ENCODE measurements at places on chromosomes 4 and X. TPM values are rescaled to one million over a fixed set of nuclear protein-coding genes. Genes with fewer than 3 reads are reported as not detected.

GRCh38 chrX:128396601-128397000 lies 344.4 kb upstream of the ACTRT1 start:
- H3K4me1 ChIP-seq = no peaks in the 10 kb centered on the region
- no peaks in the 10 kb centered on the region for H3K36me3 ChIP-seq
- no peaks in the 10 kb centered on the region for H3K27me3 ChIP-seq
- H3K4me3 ChIP-seq = no peak overlapping the region

DNA sequence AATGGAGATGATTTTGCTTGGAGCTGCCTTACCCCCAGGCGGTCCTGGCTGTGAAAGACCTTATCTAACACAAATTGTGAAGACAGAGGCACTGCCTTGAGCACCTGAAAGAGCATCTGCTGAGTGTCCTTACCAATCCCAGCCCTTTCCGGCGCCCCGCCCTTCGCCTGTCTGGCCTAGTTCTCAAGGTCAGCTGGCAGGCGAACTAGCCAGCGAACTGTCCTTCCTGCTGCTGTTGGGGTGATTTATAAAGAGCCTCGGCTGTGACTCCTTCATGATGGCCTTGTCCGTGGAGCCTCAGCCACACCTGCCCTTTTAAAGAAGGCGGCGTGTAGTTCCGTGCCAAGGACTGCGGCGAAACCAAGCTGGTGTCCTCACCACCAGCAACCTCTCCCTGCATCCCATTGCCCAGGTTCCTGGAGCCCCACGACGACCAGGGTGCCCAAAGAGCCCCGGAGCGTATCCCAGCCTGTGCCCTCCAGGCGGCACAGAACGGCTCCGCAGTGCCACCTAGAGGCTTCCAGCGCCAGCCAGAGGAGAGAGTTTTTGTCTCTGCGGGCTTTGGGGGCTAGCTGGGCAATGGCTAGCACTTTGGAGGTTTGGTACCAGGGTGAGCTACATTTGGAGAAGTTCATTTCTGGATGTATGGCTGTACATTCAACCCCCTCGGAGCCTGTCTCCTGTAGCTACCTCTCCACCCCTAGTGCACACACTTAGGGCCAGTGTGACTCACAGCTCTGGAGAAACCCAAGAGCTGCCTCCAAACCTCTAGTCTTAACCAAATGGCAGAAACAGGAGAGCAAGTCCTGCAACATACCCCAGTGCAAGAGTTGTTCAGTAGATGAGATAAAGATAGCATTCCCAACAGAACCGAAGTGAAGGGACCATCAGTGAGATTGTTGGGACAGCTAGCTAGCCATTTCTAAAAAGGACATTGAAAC lies 36.8 kb upstream of the VMA21 start:
- H3K4me1 ChIP-seq = peaks cover 5% of the 10 kb centered on the region
- no peak overlapping the region for H3K4me3 ChIP-seq
- no peaks in the 10 kb centered on the region for H3K36me3 ChIP-seq
- H3K27ac ChIP-seq = no peak overlapping the region
- DNase-seq = peak; percentile 29

DNA sequence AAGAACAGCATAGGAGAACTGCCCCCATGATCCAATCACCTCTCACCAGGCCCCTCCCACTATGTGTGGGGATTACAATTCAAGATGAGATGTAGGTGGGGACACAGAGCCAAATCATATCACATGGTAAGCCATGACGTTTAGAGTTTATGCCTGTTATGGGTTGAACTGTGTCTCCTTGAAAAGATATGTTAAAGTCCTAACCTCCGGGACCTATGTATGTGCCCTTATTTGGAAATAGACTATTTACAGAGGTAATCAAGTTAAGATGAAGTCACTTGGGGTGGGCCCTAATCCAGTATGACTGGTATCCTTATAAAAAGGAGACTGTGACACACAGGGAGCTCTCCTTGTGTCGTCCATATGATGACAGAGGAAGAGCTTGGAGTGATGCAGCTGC lies 25.2 kb upstream of the SLC2A9 start:
- H3K36me3 ChIP-seq = no peaks in the 10 kb centered on the region
- H3K4me1 ChIP-seq = no peaks in the 10 kb centered on the region
- H3K27ac ChIP-seq = no peak overlapping the region
- no peak for DNase-seq
- H3K4me3 ChIP-seq = no peak overlapping the region

GRCh38 chr4:165398570-165398969 lies 19.8 kb downstream of the CPE start:
- H3K36me3 ChIP-seq = no peaks in the 10 kb centered on the region
- H3K4me3 ChIP-seq = no peak overlapping the region
- H3K4me1 ChIP-seq = no peaks in the 10 kb centered on the region

GRCh38 chr4:252065-252601 lies 53.1 kb downstream of the ZNF732 start:
- no peaks in the 10 kb centered on the region for H3K4me1 ChIP-seq
- DNase-seq = no peak
- no peaks in the 10 kb centered on the region for H3K36me3 ChIP-seq
- no peak overlapping the region for H3K27ac ChIP-seq
- no peak overlapping the region for H3K4me3 ChIP-seq

- H3K27ac ChIP-seq = no peak overlapping the region
- no peaks in the 10 kb centered on the region for H3K36me3 ChIP-seq
- H3K4me3 ChIP-seq = no peak overlapping the region
- H3K27me3 ChIP-seq = no peaks in the 10 kb centered on the region
- H3K4me1 ChIP-seq = no peaks in the 10 kb centered on the region
Measured at GRCh38 chr4:108492816-108493595, 127.4 kb upstream of the RPL34 start.

DNA sequence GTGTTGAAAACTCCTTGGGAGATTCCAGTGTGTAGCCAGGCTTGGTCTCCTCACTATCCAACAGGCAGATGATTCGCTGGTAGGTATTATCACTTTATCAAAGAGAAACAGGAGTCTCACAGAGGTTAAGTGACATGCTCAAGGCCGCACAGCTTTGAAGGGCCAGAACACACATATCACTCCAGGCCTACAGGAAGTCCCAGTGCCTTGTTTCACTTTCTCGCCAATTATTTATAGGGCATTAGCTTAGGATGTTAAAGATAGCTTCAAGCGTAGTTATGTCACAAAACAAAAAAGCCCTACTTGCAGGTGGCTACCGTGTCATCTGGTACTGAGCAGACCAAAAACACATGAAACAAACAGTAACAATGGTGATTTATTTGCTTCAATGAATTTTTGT lies 13.2 kb downstream of the ATP8A1 start:
- H3K4me3 ChIP-seq = no peak overlapping the region
- no peak for DNase-seq
- no peaks in the 10 kb centered on the region for H3K36me3 ChIP-seq
- H3K4me1 ChIP-seq = no peaks in the 10 kb centered on the region

DNA sequence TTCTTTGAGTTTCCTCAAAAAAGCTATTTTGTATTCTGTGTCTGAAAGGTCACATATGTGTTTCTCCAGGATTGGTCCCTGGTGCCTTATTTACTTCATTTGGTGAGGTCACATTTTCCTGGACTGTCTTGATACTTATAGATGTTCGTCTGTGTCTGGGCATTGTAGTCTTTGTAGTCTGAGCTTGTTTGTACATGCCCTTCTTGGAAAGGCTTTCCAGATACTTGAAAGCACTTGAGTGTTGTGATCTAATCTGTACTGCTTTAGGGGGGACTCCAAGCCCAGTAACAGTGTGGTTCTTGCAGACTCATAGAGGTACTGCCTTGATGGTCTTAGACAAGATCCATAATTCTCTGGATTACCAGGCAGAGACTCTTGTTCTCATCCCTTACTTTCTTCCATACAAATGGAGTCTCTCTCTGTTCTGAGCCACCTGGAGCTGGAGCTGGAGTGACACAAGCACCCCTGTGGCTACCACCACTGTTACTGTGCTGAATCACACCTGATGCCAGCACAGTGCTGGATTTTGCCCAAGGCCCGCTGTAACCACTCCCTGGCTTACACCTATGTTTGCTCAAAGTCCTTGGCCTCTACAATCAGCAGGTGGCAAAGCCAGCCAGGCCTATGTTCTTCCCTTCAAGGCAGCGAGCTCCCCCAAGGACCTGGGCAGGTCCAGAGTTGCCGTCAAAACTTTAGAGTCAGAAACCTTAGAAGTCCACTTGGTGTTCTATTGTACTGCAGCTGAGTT lies 72.3 kb upstream of the EFHC2 start:
- H3K4me3 ChIP-seq = no peak overlapping the region
- DNase-seq = no peak
- H3K27me3 ChIP-seq = no peaks in the 10 kb centered on the region

DNA sequence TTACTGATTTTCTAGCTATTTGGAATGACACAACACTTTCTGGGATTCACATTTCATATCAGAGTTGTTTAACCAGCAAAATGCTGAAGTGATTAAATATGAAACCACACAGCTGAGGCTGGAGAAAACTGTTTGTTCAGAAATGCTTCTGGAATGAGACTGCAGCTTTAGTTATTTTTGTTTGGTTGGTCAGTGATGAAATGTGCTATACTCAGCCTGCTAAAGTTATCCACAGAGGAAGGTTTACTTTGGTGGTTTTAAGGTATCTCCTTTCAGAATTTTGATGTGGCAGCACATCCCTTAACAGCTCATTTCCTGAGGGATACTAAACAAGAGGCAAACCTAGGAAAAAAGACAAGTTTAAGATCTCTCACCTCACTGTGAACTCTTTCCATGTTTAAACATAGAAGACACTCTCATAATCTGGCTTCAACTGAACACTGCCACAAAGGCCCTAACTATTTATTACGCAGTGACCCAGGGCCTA lies 106.6 kb upstream of the PDE5A start:
- H3K27me3 ChIP-seq = no peaks in the 10 kb centered on the region
- H3K4me1 ChIP-seq = no peaks in the 10 kb centered on the region
- no peak overlapping the region for H3K27ac ChIP-seq
- DNase-seq = no peak
- no peaks in the 10 kb centered on the region for H3K36me3 ChIP-seq

- no peaks in the 10 kb centered on the region for H3K27me3 ChIP-seq
- DNase-seq = no peak
- H3K36me3 ChIP-seq = no peaks in the 10 kb centered on the region
- no peaks in the 10 kb centered on the region for H3K4me1 ChIP-seq
Measured at GRCh38 chrX:132837126-132837525, 121.3 kb downstream of the HS6ST2 start.

DNA sequence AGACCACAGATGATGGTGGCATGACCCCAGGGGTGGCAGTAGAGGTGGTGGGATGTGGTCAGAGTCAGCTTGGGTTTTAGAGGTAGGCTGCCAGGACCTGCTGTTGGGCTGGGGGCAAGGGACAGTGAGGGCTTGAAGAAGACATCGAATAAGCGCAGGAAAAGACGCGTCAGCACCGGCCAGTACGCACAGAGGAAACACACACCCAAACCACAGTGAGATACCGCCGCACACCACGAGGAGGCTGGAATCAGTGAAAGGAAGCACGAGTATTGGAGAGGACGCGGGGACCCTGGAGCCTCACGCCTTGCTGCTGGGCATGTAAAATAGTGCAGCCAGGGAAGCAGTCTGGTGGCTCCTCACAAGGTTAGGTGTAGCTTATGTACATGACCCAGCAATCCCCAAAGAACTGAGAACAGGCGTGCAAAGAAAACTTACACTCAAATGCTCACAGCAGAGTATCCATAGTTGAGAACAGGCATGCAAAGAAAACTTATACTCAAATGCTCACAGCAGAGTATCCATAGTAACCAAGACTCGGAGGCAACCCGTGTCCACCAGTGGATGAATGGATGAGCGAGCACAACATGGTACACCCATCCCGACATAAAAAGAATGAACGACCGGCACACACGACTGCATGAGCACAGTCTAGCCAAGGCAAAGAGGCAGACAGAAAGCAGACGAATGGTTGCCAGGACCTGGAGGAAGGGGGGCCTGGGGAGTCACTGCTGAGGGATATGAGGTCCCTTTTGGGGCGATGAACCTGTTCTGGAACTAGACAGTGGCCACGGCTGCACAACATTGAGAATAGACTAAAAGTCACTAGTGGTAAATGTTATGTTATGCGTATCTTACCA lies 13.3 kb downstream of the PDZD4 start:
- H3K4me3 ChIP-seq = no peak overlapping the region
- no peak overlapping the region for H3K27ac ChIP-seq
- DNase-seq = peak; percentile 60
- H3K36me3 ChIP-seq = no peaks in the 10 kb centered on the region
- H3K27me3 ChIP-seq = peaks cover 16% of the 10 kb centered on the region
- peaks cover 21% of the 10 kb centered on the region for H3K4me1 ChIP-seq

- no peak overlapping the region for H3K27ac ChIP-seq
- no peaks in the 10 kb centered on the region for H3K36me3 ChIP-seq
- peaks cover 18% of the 10 kb centered on the region for H3K27me3 ChIP-seq
Measured at GRCh38 chr4:140154572-140154891, 548 bp upstream of the MAML3 start.

DNA sequence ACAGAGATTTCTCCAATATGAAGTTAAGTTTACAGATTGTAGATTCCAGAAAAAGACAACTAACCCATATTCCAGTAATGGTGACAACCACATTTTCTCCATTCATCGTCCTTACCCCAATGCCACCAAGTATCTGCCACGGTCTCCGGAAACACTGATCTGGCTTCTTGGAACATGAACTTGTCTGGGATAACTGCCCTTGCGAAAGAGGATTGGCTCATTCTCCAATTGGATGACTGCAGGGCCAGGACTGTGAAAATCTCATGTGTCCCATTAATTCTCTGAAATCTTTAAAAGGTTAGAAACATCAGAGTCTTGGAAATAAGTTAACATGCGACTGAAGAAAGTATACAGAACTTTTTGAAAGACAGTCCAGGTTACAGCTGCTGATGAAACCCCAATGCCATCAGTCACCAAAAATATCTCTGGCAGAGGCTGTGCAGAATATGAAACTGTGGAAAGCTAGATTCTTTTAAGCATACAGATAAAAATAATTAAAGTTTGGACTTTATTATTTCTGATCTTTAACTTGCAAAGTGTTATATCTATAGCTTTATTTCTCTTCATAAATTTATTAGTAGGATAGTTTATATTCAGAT lies 496.9 kb downstream of the PPARGC1A start:
- DNase-seq = no peak
- H3K36me3 ChIP-seq = no peaks in the 10 kb centered on the region
- no peaks in the 10 kb centered on the region for H3K27me3 ChIP-seq
- no peak overlapping the region for H3K27ac ChIP-seq
- no peak overlapping the region for H3K4me3 ChIP-seq

DNA sequence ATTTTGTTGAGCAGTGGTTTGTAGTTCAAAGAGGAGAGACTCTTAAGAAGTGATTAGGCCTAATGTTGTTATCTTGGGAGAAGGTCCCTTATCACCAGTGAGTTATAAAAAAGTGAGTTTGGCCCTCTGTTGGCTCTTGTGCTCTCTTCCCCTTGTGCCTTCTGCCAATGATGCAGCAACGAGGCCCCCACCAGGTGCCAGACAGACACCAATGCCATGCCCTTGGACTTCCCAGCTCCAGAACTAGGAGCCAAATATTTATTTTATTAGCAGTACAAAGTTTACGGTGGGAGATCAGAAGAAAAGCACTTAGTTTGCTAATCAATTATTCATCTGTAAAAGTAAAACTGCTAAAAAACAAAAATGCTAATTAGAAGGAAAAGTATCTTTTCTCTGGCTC lies 22.7 kb upstream of the NAAA start:
- H3K36me3 ChIP-seq = peaks cover 83% of the 10 kb centered on the region
- no peak overlapping the region for H3K27ac ChIP-seq
- no peaks in the 10 kb centered on the region for H3K4me1 ChIP-seq
- DNase-seq = no peak

Gene GAGE1
- 608 TPM for total RNA-seq

Gene ARMCX2
- 0.09 TPM for total RNA-seq

Gene TACC3
- 112 TPM for total RNA-seq

Gene DMRTC1B
- not detected for total RNA-seq

Gene SRPX
- 0.45 TPM for total RNA-seq

Gene NPY2R
- total RNA-seq = not detected

Gene SLC6A8
- 122 TPM for total RNA-seq

Gene BTK
- 59.3 TPM for total RNA-seq

Gene PF4V1
- not detected for total RNA-seq

Gene SSX1
- 137 TPM for total RNA-seq

Gene PSAPL1
- total RNA-seq = not detected
